ENCODE measurements at places on chromosomes 12 and 14. TPM values are rescaled to one million over a fixed set of nuclear protein-coding genes. Genes with fewer than 3 reads are reported as not detected.

A2M gene
- 445 TPM for total RNA-seq

ACOT2 gene
- 44.2 TPM for total RNA-seq

P2RX2 gene
- total RNA-seq, result not detected

OR4E2 gene
- total RNA-seq, result not detected

INHBC gene
- not detected for total RNA-seq

OVCH1 gene
- not detected for total RNA-seq

LRP6 gene
- 113 TPM for total RNA-seq

ZC2HC1C gene
- total RNA-seq, result not detected

MOK gene
- 29.2 TPM for total RNA-seq

MIPOL1 gene
- total RNA-seq, result 48.0 TPM

POTEG gene
- total RNA-seq, result not detected

NFE2 gene
- total RNA-seq, result not detected

EFS gene
- 3.1 TPM for total RNA-seq
